ENCODE measurements at places on chromosomes 1 and 21. TPM values are rescaled to one million over a fixed set of nuclear protein-coding genes. Genes with fewer than 3 reads are reported as not detected.

Gene PDE4B
- total RNA-seq: 1.4 TPM

GRCh38 chr1:8394456-8395321, 76.8 kb downstream of the SLC45A1 start:
- DNase-seq: peak; percentile 93

- DNase-seq: no peak
Observed at GRCh38 chr1:232587141-232588008, 42.6 kb downstream of the SIPA1L2 start.

DNA sequence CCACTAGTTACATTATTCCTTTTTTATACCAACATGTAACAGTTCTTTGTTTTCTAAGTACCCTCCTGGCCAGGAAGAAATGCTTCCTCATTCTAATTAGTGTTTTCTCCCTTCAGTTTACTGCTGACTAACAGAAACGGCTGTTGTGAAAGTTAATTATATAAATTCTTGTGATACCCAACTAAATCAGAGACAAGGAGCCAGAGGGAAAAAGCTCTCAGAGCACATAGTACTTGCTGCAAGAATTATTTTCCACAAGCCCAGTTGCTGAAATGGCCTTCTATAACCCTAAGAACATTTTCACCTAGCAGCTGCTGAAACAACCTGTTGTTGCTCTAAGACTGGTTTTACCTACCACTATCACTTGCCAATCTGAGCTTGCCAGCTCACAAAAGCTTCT, 82.4 kb downstream of the FAF1 start:
- no peak for DNase-seq

DNA sequence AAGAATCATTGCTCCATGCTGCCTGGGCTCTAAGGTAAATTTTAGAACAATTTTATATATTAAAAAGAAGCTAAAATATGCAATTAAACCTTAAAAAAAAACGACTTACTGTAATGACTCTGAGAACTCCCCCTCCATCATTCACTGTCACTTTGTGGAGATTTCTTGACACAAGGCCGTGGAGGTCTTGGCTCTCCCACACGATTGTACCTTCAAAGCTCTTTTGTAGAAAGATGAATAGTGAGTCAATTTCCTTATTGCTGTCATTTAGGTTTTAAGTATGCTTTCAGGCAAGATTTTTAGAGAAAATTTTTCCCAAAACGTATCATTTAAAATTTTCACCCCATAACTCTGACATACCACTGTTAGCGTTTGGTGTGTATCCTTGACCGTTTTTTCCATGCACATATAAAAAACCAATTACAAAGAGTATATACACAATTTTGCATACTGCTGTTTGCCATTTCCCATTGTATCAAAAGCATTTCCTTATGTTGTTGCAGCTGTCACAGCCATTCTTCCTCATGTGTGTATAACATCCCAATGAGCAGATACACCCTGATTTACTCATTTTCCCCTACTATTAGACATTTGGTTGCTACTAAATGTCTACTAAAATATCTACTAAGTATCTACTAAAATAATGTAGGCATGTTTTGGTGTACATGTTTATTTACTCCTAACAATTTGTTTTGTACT, 33.4 kb downstream of the B3GALNT2 start:
- DNase-seq: no peak

DNA sequence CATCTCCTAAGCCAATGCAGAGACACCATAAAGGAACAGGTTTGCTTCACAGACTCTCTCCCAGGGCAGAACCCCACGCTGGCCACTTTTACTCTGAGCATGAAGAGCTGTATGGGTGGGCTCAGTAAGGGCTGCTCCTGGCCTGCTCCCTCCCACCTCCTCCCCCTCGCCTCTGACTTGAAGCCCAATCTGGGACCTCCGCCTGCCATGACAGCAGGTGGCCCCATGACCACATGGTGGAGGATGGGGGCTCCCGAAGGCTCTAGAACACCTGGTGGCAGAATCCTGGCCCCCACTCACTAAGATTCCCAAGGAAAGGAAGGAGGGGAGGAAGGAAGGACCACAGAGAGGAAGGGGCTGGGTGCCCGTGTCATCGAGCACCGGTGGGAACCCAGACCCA, 23.7 kb downstream of the CASZ1 start:
- no peak for DNase-seq

Measured in PC-3 (cell line).